ENCODE measurements at places on chromosomes 2 and 18.
A peak's percentile ranks its signal among the peaks of the same experiment; 100 is the strongest.

- no peak for DNase-seq
Observed at GRCh38 chr2:107785756-107786155, 40.9 kb upstream of the RGPD4 start.

- no peak for DNase-seq
Observed at GRCh38 chr2:241007880-241008710, 9.7 kb downstream of the SNED1 start.

DNA sequence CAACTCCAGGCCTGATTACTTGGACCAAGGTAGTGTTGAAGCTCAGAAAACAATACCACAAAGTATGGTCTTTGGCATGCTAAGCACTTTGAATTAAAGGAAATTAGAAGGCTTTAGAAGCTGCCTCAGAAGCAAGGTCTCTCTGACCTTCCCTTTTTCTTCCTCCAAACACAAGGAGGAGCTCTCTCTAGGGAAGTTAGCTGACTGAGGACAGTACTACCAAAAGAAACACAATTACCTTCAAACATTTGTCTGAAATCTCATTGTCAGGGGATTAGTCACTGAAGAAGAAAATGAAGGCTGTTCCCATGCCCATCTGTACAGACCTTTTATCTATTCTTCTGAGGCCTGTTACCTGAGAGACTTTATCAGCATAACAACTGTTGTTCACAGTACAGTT is 279.3 kb downstream of the CDH20 start:
- DNase-seq: no peak

DNA sequence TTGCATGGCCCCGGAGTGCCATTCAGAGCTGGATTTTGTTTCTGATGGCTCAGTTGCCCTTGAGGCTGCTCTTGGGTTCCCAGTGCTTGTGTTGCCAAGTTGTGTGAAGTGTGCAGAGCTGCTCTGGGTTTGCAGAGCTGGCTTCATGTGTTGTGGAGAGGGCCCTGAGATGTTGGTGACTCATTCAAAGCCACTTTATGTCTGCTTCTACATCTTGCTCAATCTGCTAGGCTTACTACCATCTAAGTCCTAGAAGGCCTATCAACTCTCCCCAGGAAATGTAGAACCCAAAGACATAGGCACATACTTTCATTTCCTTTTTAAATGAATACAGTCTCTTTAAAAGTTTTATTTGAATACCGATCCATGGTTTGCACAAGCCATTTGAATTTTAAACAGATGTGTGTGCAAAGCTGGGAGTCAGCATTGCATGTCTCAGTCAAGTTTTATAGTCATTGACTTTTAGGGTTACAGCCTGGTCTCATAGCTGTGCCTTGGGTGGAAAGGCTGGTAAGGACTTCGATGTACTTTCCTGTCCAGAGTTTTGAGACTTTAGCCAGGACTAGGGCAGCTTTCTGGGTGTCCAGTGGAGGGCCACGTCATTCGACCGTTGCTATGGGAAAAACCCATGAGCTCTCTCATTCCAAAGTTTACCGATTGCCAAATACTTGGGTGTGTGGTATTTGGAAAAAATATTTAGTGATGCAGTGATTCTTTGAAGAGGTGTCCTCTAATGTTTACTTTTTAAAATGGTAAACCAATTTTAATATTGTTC is 105.0 kb downstream of the LTBP1 start:
- no peak for DNase-seq

DNA sequence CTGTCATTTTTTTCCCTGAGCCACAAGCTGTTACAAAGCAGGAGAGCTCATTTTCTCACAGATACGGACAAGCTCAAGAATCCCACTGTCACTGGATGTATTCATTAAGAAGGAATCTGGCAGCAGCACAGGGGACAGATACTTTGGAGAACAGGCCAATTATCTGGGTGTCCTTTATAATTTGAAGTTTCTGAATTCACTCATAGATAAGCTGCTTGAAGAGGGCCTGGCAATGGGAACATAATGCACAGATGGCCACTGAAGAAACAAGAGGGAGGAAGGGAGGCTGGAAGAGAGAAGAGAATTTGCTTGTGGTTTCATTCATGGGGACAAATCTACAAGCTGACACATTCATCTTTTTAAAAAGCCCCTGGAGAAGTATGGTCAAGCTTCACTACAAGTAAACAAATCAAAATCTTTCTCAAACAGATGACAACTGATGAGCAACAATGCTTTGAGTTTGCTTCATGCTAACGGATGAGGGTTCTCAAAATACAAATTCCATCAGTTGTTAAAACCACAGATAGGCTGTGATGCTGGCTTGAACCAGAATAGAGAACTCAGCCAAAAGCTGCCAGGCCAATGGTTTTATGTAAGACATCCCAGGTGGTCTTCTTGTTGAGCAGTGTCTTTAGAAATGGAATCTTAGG is 11.9 kb downstream of the BCL2 start:
- DNase-seq: no peak

DNA sequence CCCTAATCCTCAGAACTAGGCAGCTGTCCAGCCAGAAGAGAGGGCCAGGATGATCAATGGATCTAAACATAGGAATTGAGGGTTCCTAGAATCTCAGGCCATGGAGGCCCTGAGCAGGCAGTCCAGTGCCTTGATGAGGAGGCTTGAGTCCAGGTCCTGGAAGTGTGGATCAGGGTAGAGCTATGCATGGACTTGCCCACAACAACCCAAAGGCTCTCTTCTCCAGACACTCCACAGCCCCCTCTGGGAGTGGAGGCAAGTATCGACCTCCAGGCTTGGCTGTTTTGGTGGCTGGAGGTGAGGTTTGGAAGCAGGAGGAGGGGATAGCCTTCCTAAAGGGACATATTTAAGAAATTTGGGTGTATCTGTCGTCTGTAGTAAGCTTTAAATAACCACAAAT is 45.7 kb downstream of the NAPG start:
- DNase-seq: no peak

DNA sequence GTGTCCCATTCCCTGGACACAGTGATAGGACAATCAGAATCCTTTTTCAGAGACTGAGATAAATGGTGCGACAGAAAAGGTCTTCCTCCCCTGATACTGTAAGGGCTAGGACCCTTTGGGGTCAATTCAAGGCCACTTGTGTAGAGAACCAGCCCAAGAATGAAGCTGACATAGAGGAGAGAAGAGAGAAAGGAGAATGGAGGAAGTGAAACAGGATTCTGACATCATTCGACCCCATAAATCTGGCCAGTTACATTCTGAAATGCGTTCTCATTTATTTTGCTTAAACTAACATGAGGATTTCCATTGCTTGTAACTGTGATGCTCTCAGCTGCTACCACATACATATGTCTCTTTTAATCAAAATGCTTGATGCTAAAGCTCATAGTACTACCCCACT is 148.1 kb downstream of the TMEM163 start:
- DNase-seq: no peak

GRCh38 chr2:7672027-7672684 is 754.9 kb downstream of the RNF144A start:
- peak; percentile 11 for DNase-seq
